ENCODE measurements at places on chromosomes 3 and 15.

- DNase-seq: no peak
Measured at GRCh38 chr3:194800002-194800401, 114.3 kb downstream of the FAM43A start.

- DNase-seq: no peak
Measured at GRCh38 chr3:190485830-190486532, 27.9 kb upstream of the IL1RAP start.

GRCh38 chr15:39976291-39977274 lies 42.7 kb downstream of the EIF2AK4 start:
- peak; percentile 82 for DNase-seq

DNA sequence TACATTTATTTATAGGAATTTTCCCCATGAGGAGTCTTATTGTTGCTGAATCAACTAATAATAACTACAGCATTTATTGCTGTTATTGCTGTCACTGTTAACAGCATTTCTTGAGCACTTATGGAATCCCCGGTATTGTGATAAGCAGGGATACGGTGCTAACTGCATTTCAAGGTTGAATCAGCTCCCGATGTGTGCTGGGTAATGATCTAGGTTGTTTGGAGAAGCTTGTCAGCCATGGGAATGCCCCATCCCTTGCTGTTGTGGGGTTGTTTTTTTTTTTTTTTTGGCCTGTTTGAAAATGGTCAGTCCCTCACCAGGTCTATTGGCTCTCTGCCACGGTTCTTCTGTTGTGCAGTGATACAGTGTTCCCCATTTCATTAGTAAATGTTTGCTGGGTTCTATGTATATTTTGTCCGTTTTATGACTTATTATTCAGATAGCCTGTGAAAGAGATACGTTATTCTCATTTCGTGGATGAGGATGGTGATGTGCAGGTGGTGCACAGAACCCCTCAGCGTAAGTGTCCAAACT lies 48.5 kb downstream of the MED12L start:
- no peak for DNase-seq

DNA sequence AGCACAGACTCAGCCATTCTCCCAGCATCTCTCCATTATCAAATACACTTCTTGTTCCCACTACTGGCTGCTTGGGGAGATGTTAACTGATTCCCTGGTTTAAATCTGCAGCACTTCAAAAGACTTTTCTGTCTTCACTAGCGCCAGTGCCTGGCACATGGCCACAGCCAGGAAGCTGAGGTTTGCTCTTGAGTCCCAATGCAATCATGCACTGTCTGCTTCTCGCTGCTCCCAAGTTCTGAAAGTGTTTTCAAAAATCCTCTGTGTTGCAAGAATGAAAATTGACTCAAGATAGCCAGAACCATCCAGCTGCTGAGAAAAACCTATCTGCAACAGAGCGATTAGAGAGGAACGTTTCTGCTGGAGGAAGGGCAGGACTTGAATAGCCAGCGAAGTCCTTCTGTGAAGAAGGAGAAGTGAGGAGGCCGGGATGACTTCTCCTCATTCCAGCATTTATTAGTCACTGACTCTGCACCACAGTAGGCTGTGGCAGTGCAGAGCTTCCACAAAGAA lies 358.4 kb upstream of the NR2F2 start:
- DNase-seq: peak; percentile 33

DNA sequence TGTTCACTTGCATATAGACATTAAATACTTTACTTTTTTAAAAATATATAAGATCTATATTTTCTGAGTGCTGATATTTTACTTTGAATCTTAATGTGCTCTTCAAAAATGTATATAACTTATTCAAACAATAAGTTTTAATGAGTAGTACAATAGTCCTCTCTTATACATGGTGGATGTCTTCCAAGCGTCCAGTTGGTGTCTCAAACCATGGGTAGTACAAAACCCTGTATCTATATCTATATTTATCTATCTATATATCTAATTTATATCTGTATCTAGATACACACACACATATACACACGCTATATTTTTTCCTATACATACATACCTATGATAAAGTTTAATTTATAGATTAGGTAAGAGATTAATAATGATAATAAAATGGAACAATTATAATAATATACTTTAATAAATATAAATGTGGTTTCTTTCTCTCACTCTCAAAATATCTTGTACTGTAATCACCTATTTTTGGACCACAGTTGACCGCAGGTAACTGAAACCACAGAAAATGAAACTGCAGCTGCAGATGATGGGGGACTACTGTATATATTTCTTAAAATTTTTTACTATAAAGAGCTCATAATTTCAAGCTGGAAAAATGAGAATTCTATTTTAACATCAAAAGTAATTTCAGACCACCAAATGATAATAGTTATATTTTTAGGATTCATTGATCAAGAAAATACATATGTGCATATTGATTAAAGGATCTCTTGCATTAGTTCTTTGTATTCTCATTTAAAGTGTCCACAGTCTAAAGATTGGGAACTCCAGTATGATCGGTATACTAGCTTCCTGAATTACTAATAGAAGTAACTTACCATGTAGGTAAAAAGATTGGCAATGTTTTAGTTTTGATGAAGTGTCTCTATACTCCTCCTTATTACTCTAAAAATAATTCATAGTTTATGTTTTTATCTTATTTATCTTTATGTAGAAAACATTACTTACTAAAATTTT lies 215.1 kb upstream of the MLF1 start:
- no peak for DNase-seq

GRCh38 chr15:77753281-77753873 lies 120.7 kb upstream of the LINGO1 start:
- DNase-seq: peak; percentile 65

DNA sequence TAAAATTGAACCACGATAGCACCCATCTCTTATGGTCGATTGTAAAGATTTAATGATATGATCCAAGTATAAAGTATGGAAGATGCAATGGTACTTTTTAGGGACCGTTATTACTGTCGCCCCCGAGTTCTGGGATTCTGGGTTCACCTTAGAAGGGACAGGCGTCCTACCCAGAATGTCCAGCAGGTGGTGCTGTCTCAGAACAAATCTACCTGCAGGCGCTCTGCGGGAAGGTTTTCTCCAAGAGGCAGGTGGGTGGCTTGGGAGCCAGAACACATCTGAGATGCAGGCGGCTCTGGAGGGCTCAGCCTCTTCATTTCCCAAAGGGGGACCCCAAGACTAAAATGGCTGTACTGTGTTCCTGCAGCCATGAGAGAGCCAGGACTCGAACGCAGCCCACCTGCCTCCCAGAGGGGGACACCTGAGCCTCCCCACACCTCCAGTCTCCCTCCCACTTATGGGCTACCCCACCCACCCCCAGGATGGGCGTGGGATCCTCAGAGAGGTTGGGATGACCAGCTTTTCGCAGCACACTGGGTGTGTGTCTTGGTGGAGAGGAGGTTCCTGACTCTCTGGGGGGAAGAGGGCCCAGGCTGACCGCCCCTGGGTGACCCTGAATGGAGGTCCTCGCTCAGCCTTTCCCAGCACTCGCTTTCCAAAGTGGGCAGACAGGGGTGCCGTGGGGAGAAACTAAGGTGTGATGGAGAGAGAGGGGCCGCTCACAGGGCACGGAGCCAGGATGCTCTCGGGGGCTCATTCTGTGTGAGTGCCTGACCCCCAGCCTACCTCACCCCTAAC lies 28.1 kb upstream of the CORO2B start:
- peak; percentile 75 for DNase-seq

DNA sequence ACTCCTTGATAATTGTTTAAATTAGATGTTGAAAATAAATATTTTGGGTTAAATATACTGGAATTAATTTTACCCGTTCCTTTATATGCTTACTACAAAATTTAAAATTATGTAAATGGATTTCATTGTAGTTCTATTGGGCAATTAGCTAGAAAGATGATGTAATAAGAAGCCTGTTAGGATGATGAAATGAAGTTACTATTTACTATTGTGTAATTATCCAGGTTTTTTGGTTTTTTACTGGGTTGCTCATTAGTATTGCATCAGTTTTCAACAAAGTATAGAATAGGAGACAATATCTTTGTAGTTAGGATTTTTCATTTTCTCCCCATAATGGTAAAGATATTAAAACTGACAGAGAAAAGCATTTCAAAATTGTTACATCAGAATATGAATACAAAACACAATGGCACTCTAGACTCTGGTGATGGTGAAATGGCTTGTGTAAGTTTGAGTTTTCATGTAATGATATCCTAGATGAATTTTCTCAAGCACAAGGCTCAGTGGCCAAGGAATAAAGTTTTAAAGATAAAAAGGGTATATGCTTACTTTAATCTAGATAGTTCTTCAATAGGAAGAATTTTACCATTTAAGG lies 222.0 kb downstream of the P3H2 start:
- DNase-seq: no peak

- peak; percentile 21 for DNase-seq
Measured at GRCh38 chr3:154427685-154428285, 2.2 kb downstream of the GPR149 start.

DNA sequence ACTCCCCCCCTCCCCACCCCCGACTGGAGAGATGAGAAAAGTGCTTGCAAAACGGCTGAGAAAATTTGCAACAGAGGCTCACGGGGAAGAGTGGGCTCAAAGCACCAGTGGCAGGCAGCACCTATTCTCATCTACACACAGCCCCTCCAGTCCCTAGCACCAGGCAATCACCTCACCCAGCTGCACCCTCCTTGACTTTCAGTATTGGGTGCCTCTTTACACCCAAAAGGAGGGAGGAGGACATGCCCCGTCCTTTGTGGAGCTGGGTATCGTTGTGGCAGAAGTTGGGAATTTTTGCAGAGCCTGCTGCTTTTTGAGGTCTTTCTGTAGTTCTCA lies 182.8 kb upstream of the TOPAZ1 start:
- DNase-seq: no peak

DNA sequence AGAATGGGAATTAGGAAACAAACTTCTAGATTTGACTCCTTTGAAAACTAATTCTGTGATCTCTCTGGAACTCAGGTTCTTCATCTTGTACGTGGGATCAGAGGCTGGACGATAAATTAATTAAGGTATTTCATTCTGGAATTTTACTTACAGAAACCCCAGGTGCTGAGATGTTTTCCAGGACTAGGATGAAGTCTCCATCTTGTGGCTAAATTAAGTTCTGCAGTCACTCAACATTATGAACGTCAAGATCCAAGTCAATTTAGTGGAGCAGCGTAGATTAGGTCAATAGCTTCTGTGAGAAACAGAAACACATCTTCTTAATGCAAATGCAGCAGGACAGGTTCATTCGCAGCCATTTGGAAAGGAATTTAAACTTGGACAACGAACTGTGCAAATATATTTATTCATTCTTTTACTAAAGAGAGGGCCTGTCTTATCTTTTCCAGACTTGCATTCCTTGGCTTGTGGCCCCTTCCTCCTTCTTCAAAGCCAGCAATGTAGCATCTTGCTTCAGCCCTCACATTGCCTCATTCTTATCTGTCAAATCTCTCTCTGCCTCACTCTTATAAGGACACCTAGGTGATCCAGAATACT lies 26.7 kb upstream of the TMC3 start:
- no peak for DNase-seq

DNA sequence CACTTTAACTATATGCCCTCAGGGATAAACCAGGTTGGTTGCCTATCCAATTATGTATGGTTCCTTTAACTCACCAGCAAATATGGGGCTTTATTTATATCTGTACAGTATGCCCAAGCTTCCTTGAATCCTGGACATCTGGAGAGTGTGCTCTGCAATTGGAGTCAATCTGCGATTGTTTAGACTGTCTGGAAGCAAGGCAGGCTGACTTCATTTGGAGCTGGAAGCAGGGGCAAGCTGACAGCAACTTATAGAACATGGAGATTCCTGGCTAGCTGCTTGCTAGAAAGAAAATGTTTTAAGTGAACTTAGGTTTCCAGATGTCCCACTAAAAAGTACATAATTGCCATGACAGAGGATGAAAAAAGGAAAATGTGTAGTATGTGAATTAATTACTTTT lies 63.7 kb upstream of the TPRG1 start:
- peak; percentile 59 for DNase-seq

DNA sequence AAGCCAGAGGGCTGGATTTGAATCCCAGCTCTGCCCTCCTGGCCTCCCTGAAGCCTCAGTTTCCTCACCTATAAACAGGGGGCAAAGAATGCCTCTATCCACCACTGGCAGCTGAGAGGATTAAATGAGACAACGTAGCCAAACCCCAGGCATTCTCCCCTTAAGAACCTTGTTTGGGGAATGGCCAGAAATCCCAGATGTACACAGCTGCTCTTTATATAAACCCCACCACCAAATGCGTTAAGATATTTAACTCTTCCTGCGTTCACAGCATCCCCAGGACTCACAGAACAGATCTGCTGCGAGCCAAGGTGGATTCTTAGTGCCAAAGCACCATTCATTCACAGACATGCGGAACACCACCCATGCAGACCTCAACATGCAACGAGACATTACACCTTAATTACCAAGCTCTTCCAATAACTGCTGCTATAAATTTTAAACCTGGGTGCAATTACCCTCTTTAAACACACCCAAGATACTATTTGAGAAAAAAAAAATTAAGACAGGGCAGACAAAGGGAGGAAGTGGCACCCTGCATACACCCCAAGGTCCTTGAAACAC lies 5.2 kb downstream of the TLE3 start:
- no peak for DNase-seq

- no peak for DNase-seq
Measured at GRCh38 chr15:31222773-31223341, 103.8 kb upstream of the KLF13 start.

- no peak for DNase-seq
Measured at GRCh38 chr3:168100777-168101492, 5.2 kb upstream of the GOLIM4 start.

DNA sequence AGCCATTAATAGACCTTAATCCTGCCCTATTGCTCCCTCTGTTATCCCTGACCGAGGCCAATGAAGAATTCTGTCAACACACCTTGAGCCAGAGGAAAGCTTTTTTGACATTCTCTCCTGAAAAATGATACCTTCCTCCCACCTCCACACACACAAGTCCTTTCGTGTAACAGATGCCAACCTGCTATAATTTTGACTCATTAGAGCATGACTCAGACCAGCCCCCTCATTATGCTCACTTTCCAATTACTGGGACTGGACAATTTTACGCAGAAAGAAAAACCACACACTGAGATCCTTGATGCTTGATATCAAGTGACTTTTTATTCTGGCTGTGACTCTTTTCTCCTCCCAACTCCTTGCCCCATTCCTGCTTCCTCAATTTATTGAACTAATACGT lies 50.9 kb downstream of the LSAMP start:
- no peak for DNase-seq

- no peak for DNase-seq
Measured at GRCh38 chr3:128263118-128263517, 109.8 kb downstream of the EEFSEC start.

DNA sequence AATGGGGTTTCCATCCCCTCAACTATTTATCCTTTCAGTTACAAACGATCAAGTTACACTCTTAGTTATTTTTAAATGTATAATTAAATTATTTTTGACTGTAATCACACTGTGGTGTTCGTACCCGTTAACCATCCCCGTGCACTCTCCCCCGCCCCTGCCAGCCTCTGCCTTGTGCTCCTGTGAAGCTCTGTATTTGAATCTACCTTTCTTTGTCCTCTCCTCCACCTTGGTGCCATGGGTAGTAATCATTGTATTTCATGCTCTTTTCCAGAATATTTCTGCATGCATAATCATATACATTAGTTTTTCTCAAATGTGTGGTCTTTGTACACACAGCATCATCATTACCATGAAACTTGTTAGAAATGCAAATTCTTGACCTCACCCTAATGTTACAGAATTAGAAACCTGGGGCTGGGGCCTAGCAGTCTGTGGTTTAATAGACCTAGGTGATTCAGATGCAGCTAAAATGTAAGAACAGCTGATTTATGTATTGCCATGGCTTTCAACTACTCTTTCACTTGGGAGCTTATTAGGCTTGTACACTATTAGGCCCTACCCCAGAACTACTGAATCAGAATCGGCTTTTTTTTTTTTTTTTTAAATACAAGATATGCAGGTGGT lies 91.5 kb downstream of the STT3B start:
- DNase-seq: no peak

- peak; percentile 21 for DNase-seq
Measured at GRCh38 chr15:47870956-47871625, 153.8 kb downstream of the SEMA6D start.
